ENCODE measurements at places on chromosomes 16 and 17.

- DNase-seq, result no peak
Measured at GRCh38 chr17:58329035-58329809, 627 bp upstream of the TSPOAP1 start.

GRCh38 chr17:81457401-81457800 lies 55.2 kb downstream of the ACTG1 start:
- DNase-seq, result no peak

DNA sequence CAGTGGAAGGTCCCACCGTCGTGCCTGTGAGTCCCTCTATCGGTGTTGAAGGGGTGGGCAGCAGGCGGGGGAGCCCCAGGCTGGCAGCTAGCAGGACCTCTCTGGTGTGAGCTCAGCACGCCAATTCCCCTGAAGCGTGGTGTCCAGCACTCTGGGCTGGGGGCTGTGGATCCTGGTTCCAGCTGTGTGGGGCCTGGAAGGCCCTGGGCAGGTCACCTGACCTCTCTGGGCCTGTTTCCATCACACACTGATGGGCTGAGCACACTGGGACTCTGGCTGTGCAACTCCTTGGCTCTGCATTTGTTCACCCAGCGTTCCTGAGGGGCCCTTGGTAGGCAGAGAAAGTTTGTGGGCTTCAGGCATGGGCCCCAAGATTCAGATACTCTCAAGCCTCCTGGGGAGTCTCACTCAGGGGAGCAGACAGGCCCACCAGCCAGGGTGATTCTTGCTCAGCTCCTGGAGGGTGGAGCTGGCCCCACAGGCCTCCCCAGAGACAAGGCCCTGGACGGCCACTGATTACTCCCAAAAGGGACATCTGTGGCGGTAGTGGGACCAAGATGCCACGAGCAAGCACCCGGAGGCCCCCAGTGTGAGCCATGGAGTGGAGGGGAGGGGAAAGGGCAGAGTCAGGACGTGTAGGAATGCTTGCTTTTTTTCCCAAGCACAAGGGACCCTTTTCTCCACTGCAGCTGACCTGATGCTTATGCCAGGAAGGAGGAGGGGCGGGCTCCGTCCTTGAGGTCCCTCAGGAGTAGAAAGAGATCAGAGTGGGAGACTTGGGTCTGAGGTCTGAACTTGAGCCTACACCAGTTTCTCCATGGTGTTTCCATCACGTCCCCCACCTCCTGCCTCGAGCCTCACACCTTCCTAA lies 8.5 kb downstream of the SCGB1C2 start:
- DNase-seq, result no peak

DNA sequence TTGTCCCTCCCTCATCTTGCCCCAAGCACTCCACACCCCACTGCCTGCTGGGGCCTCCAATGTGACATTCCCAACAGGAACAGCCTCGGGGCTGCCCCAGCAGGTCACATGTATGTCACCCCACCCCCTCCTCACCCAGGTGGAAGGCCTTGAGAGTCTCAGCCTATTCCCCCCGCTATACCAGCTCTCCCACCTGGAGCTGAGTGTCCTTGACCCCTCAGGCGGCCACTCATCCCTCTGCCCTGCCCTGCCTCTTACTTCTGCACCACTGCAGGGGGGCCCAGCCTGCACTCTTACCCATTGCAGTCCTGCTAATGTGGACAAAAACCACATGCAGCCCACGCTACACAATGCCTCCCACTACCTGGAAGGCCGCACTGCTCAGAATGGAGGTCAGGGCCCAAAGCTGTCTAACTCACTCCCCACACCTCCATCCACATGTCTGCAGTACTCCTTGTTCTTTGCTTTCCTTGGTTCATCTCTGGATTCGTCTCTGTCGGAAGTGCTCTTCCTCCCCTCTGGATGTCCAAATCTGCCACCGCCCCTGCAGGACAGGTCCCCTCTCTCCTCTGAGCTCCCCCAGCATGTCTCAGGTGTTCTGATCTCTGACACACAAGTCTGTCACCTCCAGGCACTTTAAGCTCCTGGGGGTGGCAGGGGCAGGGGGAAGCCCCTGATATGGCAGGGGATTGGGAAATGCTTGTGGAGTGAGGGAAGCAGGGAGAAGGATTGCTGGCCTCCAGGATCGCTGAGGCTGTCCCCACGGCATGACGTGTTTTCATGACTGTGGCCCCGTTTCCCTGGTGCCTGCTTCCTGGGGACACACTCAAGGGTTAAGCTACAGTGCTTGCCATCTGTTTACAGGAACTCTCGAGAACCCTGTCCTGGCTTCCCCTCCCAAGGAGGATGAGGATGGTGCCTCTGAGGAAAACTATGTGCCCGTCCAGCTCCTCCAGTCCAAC lies 20.8 kb downstream of the TRPV2 start:
- no peak for DNase-seq

DNA sequence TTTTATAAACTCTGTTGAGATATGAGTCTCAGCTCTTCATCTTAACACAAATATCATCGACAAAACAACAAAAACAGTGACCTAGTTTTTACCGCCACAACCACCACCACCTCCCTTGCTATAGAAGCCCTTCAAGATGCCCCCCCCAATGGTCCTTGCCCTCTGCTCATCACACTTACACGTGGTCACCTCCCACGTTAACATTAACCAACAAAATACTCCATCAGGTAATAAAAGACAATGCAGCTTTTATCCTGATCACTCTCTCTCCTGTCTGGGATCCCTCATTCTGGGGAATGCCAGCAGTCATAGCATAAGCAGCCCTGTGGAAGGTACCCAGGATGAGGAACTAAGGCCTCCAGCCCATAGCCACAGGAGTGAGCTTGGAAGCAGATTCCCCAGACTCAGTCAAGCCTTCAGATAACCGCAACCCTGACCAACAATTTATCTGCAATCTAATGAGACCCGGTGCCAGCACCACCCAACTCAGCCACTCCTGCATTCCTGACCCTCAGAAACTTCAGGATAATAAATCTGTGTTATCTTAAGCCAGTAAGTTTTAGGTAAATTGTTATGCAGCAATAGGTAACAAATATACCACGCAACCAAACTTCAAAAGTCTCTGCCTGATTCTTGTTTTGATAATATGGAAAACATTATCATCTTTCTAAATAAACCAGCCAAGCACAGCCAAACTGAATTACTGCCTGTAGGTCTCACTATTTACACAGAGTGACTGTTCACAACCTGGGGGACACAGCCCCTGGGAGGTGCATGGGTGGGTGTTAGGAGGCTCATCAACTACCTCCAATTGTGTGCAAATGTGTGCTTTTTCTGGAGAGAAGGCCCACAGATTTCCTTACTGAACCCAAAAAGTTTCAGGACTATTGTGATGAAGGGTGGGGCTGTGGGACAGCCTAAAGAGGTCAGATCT lies 6.1 kb downstream of the PECAM1 start:
- DNase-seq, result no peak

DNA sequence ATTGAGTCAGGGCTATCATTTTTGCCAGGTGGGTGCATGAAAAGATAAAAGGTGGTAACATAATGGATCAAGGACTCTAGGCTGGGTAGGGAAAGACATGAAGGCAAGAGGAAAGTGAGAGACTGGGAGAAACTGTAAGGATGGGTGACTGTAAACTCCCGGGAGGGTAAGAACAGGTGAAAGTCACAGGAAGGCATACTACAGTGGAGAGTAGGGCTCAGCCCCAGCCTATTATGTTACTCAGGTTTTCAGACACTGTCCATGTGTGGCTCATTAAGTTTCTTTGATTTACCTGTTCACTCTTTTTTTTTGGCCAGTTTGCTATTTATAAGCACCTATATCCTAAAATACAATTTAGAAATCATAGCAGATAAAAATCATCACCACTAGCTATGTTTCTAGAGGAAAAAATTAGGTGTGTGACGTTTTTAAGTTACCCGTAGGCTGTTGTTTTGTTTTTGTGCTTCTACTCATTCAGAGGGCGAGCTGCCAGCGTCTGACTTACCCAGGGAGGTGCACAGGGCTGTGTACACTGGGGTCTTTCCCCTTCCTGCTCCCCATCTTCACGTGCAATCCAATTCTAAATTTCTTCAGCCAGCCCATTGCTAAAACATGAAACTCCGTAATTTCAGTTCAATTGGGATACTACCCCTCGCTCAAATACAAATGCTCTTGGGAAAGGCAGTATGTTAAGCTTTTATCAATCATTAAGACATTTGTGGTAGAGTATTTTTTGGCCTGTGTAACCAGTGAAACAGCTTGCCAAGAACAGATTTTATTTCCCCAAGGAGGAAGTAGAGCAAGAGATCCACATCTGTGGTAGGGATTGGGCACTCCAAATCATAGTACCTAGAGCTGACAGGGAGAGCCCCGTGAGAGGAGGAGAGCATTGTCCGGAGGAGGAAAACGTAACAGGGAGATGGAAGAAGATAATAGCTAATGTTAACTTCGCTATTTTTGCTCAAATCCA lies 21.7 kb upstream of the VWA3A start:
- DNase-seq, result no peak

DNA sequence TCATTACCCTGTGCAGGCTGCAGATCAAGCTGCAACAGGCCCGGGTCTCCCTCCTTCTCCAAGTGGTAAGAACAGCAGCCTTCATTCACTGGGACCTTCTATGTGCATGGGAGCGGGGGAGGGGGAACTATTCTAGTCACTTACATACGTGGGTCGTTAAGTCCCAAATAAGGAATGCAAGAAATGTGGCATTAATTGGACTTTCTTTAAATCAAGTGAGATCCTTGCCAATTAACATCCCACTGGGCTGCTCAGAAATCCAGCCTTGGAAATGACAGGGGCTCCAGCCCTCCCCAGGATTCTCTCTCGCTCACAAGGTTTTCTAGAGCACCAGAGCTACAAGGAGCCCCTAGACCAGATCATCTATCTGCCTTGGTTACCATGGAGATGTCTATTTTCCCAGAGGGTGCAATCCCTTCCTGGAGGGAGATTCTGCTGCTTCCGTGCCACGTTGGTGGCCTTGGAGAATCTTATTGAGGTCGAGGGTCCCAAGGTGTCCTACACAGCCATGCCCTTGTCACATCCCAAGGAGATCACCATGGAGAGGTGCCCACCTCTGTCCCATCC lies 5.2 kb upstream of the EIF1 start:
- no peak for DNase-seq

DNA sequence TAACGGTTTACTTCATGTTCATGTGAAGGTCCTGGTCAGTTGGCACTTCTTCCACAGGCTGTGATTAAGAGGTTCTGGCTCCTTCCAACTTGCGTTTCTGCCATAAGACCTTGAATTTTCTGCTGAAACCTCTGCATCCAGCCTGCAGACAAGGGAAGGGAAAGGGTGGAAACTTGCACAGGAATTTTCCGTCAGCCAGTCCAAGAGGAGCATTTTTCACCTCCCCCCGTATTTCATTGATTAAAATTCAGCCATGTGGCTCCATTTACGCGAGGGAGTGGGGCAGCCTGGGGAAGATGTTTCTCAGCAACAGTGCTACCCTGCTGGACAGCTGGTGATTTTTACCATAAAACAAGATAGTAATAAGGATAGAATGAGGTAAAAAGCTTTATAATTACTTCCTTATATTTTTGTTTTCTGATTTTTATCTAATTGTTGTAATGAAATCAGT lies 101.5 kb upstream of the SMIM36 start:
- peak; percentile 60 for DNase-seq

GRCh38 chr17:2980211-2980903 lies 83.0 kb downstream of the OR1D5 start:
- DNase-seq, result no peak

DNA sequence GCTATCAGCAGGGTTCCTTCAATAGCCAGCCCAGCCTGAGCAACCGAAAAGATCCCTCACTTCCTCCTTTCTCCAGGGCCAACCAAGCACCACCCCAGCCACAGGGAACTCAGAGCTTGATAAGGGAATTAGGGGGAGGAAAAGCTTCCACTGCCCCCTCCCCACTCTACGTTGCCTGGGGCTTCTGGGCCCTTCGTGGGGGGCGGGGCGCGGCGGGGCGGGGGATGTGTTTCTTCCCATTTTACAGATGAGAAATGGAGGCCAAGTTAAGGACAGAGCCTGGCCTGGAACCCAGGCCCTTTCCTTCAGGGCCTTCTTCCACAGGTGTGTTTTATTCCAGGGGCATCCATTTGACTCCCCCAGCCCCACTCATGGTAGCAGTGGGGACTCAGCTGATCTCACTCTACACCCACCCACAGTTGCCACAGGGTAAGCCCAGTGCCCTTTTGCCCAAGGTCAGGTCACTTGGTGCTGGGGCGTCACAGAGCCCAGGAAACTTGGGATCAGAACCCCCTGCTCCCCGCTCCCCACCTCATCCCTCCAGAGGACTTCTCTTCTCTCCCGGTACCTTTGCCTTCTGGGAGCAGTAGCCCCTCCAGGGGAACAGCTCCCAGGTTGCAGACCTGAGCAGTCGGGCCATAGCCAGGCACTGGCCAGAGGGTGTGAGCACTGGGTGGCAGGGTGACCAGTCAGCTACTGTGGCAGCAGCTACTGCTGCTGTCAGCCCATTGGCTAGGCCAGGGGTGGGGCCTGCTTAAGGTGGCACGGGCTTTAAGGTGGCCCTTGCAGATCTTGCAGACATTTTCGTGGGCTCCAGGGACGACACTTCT lies at the start of gene LDHD:
Gene LDHD, minus strand, starts transcription at position 700 of the 830 bp plus-strand sequence. Its CDS starts 60 bp downstream, at position 640.
- DNase-seq, result no peak

DNA sequence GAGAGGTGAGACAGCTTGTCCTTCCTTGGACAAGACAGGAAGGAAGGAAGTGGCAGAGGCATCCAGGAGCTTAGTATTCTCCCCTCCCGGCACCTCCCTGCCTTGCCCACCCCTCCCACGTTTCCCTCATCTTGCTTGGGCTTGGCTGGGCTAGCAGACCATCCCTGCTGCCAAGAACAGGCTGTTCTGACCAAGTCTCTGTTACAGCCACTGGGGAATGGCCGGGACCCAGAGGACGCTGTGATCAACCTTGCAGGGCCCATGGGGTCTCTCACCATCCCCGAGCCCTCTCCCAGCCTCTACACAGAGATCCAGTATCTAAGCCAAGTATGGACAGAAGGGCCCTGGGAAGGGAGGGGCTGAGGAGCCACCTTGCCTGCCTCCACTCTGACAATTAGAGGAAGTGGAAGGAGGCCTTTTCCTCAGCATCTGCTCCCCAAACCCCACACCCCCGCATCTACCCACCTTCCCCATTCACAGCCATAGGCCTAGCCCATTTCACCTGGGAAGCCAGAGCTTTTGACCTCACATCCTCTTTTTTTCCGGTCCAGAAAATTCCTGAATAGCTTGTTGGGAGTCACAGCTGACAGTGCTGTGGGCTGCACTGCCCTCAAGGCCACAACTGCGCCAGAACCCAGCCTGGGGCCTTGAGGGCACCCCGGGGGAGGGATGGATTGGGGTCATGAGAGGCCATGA lies 14.1 kb downstream of the CD300LG start:
- DNase-seq, result no peak

Measured in right hindlimb (tissue), 1 donor.